ENCODE measurements at places on chromosomes 7 and 10.

GRCh38 chr10:69757553-69758309 is 44.0 kb upstream of the COL13A1 start:
- DNase-seq = no peak

DNA sequence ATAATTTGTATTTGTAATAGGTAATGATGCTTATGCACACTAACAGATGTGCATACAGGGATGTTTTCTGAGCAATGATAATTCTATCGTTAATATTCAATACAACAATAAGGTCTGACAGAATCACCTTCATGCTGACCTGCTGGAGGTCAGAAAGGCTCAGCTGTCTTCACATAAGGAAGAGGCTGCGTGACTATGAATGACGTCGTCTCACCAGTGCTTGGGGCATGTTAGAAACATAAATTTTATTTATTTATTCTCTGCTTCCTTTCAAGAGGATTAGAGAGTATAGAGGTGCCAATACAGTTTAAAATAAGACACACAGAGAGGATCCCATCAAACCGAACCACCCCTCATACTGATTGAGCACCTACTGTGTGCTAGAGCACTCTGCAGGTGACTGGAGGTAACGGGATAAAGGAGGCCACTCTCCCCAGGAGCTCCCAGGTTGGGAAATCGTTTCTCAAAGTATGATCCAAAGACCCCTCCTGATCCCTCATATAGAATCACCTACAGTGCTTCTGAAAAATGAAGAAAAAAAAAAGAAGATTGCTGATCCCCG is 265.6 kb upstream of the NPVF start:
- DNase-seq = no peak

GRCh38 chr10:46220187-46220586 is 66.6 kb upstream of the ANTXRL start:
- DNase-seq = no peak

DNA sequence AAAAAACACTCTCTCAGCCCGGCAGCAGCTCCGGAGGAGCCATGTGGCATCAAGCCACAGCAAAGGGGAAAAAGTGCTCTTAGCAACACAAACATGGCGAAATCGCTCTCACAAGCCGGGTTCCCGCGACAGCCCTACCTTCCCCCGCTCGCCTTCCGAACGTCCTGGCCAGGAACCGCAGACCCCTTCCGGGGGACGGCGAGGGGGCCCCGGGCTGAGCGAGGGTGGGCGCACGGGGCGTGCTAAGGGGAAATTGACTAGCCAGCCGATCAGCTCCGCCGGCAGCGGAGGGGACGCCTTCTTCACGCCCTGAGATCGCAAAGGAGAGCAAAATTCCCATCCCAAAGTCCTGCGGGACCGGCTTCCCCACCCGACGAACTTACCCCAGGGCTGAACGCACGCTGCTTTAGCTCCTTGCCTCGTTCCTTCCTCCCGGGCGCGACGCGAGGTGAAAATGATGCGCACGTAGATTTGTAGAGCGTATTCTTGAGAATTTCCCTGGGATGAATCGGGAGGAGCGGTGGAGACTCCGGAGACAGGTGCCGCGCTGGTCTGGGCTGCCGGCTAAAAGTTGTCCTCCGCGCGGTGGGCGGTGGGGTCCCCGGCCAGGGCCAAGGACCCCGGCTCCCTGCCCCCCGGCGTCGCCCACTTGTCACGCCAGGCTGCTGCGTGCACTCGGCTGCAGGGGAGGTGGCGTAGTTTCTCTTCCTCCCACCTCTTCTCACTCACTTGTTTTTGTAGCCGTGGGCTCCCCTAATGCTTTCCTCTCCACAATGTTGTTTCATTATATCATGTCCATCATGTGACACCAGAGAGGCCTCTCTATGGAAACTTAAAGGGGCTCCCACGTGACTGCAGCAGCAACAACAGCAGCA is 220.1 kb upstream of the MKLN1 start:
- peak; percentile 69 for DNase-seq

DNA sequence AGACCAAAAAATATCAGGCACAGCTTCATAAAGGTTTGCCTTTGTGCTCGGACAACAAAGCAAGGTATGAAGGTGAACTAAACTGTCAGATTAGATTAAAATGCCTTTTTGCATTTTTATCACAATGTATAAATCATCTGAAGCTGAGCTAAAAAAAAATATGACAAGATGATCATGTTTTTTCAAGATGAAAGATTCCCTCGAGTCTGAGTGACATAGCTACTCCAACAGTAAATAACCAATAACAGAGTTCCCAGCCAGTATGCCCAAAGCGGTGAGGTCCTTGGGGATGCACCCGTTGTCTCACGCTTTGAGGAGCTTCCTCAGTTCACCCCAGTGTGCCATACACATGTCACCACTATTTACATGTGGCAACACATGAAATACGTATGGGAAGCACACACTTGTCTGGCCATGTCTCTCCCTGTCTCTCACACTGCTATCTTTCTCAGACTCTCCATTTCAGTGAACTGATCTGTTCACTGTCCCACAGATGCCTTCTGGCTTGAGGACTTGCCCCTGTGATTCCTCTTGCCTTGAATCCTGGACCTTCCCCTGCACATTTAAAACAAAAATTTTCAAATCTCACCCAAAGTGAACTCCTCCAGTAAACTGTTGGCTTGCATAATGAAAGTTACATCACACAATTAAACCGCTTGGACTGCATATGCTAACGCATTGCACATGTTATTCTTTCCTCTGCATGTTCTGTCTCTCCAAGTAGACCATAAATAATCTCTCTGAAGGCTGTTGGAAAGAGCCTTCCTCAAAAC is 2.6 kb upstream of the PIK3CG start:
- DNase-seq = no peak

- DNase-seq = no peak
Observed at GRCh38 chr7:33646166-33646565, 259.2 kb upstream of the BMPER start.

DNA sequence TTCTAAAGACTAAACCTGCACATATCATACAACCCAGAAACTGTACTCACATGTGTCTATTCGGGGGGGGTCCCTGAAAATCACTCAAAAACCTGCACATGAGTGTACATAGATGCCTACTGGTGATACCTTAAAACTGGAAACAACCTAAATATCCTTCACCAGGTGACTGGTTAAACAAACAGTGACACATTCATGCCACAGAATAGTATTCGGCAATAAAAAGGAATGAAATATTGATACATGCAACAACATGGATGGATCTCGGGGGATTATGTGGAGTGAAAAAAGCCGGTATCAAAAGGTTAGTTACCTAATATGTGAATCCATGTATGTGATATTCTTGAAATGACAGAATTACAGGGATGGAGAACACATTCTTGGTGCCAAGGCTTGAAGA is 32.1 kb upstream of the EGFR start:
- no peak for DNase-seq

DNA sequence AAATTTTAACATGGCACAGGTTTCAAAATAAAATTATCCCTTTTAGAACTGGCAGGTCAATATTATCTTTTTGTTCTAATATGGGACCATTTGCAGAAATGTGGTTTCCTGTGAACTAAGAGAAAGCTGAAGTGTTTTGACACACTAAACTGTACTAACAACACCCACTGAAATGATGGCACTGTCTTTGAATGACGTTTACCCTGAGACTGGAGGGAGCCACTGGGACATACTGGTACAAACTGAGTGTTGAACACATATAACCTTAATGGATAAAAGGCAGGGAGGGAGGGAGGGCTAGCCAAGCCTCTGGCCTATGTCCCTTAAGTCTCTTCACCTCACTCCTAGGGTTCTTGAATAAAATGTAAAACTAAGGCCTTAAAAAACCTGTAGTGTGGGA is 95.9 kb downstream of the PDE1C start:
- no peak for DNase-seq

GRCh38 chr10:22597138-22597537 is 117.2 kb downstream of the PIP4K2A start:
- no peak for DNase-seq

GRCh38 chr10:115818012-115818411 is 455.0 kb downstream of the GFRA1 start:
- DNase-seq = no peak

DNA sequence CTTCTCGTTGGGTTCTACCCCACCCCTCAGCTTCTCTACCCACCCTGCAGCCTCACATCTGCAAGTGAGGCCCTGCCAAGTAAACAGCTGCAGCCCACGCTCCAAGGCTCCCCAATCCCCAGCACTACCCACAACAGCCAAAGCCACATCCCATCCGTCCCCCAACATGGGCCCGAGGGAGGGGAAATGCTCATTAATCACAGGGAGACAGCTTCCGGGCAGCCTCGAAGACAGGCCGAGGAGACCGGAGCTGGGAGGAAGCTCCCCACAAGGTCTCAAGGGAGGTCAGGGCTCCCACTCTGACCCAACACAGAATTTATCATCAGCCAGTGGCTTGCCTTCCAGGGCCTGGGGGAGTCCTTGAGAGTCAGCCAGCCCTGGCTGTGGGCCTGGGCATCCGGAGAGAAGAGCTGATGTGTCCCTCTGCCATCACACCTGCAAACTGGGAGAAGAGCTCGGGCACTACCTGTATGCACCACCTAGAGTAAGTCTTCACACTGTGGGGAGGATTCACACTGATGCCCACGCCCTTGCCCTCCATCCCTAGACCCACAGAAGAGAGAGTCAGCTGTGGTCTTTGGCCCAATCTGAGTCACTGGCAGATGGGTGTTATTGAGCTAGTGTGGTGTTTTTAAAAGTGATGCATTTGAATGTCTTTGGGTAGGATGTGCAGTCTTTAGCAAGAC is 115.5 kb upstream of the ZMIZ1 start:
- DNase-seq = no peak

DNA sequence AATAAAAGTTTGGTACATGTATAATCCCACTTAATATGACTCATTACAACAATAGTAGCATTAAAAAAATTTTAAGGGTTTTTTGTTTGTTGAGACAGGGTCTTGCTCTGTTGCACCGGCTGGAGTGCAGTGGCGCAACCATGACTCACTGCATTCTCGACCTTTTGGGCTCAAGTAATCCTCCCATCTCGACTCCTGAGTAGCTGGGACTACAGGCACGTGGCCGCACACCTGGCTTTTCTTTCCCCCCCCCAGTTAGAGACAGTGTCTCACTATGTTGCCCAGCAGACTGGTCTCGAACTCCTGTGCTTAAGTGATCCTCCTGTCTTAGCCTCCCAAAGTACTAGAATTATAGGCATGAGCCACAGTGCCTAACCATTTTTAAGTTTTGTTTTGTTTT is 40.7 kb downstream of the KMT2C start:
- DNase-seq = no peak

DNA sequence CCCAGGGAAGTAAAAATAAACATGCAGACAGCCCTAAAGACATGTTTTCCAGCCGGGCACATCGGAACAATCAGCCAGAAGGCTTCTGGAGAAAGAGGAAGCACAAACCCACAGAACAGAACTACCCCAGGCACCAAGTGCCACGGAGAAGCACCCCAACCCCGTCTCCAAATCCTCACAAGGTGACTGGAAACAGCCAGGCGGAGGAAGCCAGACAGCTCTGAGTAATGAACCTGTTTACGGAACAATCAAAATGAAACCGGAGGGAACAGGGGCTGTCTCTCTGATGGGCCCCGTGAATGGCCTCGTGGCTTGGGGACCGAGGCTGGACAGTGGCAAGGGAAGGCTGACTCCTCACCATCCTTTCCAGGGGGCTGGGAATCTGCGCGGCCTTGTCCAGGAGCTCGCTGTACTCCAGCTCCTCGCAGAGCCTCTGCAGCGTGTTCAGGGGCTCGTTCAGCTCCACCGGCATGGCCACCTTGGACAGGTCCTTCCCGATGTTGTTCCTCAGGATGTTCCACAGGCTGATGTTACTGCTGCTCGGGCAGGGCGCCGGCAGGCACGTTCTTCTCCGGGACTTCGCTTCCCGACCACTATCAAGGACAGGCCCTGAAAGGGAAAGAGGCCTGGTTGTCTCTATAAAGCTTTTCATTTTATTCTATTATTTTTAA is 77.0 kb upstream of the GSDME start:
- DNase-seq = no peak

DNA sequence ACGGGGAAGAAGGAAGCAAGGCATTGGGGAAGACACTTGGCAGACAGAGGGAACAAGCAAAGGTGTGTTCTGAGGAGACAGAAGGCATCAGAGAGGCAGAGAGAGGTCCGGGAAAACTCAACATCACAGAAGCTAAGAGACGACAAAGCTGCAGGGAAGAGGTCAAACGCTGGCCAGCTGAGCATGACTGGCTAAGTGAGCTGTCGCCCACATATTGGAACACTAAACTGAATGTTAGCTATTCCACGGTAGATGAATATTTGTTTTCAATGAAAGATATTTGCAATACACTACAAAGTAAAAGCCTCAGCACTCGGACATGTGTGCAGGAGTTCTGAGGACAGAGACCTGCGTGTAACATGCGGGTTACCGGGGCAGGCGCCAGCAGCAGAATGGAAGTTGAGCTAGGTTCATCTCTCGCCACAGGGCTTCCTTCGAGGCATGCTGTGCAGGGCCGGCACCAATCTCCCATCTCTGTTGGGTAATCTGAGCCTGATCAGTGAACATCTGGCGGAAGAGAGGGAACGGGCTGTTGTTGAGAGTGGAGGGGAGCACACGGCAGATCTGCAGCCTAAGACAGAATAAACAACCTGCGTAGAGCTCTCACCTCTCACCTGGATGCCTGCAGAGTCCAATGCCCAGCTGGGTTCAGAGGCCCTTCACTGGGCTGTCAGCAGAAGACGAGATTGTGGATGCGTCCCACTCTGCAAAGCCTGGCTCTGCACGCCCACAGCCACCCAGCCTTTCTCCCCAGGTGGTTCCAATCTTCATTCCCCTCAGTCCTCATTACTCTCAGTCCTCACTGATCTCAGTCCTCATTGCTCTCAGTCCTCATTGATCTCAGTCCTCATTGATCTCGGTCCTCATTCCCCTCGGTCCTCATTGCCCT is 35.9 kb downstream of the INSIG1 start:
- no peak for DNase-seq

DNA sequence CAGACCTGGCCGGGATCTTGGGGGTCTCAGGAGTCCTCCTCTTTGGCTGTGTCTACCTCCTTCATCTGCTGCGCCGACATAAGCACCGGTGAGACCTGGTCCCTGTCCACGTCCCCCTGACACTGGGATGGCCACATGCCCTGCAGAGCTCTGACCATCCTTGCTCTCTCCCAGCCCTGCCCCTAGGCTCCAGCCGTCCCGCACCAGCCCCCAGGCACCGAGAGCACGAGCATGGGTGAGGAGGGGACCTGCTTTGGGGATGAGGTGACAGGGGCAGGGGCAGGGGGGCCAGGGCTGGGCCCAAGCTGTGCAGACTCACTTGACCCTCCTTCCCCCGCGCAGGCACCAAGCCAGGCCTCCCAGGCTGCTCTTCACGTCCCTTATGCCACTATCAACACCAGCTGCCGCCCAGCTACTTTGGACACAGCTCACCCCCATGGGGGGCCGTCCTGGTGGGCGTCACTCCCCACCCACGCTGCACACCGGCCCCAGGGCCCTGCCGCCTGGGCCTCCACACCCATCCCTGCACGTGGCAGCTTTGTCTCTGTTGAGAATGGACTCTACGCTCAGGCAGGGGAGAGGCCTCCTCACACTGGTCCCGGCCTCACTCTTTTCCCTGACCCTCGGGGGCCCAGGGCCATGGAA is 959 bp downstream of the PVRIG start:
- no peak for DNase-seq

- no peak for DNase-seq
Observed at GRCh38 chr7:81648716-81649115, 121.1 kb downstream of the HGF start.
